NCI-H2081 treated with DMSO at 0.1 percent for 48 hours (cell line): ENCODE measurements at places on chromosomes 12 and 14.

DNA sequence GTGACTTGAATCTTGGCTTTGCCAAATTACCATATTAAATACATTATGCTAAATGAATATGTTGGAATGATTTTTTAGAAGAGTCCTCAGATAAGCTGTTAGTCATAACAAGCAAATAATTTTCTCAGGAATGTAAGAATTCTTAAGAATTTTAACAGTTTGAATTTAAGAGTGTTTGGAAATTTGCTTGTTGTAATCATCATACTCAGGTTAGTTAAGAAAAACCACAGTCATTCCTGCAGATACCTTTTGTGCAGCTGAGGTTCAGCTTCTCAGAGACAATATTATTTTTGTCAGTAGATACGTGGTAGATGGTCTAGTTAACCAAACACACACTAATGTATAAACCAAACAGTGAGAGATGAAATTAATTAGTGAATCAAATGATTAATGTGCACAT, 8.9 kb downstream of the WNK1 start:
- DNase-seq = no peak

GRCh38 chr12:45727980-45728629, 1.4 kb upstream of the ARID2 start:
- no peak for DNase-seq

DNA sequence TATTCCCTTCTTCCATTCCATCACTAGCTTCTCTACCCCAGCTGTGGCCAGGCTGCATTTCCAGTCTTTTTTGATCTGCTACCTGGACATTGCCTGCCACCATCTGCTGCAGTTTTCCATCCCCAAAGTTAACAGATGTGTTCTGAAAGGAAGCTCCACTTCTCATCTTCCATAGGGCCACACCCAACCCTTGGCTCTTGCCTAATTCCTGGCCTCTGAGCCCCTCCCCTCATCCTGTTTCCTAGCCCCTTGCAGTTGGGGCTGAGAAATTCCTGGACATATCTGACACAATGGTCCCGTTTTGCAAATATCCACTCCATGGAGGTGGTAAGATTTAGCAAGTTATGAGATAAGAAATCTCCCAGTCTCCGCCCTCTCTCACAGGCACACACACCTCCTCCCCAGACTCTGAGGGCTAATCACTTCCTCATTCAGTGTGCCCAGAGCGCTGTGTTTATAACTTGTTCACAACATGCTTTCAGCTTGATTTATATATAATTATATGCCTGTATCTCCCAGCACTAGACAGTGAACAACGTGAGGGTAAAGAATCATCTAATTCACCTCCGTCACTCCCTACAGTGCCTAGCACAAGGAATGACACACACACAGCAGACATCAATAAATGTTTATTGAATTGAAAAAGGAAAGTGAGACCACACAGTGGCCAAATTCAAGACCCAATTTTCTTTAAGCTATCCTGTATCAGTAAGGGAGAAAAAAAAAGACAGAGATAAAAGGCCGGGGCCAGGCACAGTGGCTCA, 13.4 kb downstream of the SMUG1 start:
- DNase-seq = no peak

DNA sequence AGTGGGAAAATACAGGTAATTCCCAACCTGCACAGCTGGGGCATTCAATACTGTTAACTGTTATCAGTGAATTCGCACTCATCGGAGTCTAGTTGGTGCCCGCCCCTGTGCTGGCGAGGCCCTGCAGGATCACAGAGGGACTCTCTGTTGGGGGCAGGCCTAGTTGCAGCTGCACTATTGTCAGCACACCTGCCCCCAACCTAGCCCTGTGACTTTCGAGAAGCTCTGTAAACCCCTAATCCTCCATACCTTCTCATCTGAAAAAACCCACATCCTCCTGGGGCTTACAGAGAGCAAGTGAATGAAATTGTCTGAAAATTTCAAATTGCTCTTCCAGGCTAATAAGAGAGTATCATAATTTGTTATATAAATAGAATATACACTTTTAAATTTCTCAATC, 132.2 kb upstream of the NUDT4 start:
- no peak for DNase-seq

DNA sequence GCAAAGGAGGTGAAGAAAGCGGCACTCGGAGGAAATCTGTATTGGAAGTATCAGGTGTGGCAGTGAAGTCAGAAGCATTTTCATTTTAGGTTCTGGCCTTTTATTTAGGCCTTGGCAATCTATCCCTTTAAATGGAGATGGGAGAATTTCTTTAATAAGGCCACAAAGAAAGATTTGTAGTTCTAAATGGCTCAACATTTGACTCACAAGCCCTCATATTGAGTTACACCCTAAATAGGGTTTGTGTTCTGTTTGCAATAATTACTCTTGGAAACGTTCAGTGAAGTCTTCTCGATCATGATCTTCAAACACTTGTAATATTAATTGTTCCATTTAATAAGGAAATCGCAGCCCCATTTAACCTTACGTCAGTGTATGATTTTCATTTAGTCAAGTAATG, 25.3 kb upstream of the TMEM260 start:
- no peak for DNase-seq
